GM13976 (cell line): ENCODE measurements at places on chromosomes 4 and X.

- DNase-seq, result no peak
These were observed 113.8 kb upstream of the ENPP6 start for GRCh38 chr4:184331268-184331995.

GRCh38 chr4:182585321-182585720 is 331.9 kb downstream of the DCTD start:
- no peak for DNase-seq

GRCh38 chr4:85790582-85790981 is 315.6 kb downstream of the ARHGAP24 start:
- DNase-seq, result no peak

DNA sequence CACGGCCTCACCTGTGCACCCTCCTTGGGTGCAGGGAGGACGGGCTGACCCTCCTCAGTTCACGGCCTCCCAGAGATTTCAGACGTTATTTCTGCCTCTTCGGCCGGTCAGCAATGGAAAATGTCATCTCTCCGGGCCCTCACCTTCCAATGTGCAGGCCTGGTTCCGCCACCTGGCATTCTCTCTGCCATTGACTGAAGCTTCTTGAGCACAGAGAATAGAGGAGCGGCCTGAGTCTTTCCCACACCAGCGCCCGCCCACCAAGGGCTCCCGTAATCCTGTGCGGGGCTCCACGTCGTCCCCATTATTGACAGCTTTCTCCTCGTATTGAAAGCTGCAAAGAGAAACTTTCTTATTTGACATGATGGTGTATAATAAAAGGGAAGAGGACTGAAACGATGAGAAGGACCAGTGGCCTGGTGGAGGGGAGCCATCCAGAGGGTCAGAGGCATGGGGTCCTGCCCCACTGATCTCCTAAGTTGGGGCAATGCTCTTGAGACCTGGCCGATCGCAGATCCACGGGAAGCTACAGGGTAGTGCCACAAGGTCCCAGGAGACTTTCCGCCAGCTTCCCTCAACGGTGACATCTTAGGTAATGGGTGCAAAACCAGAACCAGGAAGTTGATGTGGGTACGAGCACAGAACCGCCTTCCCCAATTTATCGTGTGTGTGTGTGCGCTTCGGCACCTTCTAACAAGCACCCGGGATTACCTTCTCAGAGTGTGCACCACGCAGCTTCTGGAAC is 20.6 kb downstream of the HTRA3 start:
- no peak for DNase-seq

GRCh38 chrX:103415068-103415467 is 38.7 kb downstream of the BEX3 start:
- no peak for DNase-seq

DNA sequence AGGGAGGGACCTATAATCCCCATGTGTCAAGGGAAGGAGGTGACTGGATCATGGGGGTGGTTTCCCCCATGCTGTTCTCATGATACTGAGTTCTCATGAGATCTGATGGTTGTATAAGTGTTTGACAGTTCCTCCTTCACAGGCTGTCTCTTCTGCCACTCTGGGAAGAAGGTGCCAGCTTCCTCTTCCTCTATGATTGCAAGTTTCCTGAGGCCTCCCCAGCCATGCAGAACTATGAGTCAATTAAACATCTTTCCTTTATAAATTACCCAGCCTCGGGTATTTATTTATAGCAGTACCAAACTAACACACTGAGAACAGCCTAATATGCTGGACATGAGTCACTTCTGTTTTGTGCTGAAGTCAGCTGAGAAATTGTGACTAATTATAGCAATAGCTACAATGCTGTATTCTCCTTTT is 656.9 kb upstream of the CPEB2 start:
- no peak for DNase-seq

- DNase-seq, result no peak
These were observed 212.3 kb downstream of the COX18 start for GRCh38 chr4:72857216-72857615.

GRCh38 chr4:89312066-89312465 is 4.5 kb upstream of the GPRIN3 start:
- no peak for DNase-seq

DNA sequence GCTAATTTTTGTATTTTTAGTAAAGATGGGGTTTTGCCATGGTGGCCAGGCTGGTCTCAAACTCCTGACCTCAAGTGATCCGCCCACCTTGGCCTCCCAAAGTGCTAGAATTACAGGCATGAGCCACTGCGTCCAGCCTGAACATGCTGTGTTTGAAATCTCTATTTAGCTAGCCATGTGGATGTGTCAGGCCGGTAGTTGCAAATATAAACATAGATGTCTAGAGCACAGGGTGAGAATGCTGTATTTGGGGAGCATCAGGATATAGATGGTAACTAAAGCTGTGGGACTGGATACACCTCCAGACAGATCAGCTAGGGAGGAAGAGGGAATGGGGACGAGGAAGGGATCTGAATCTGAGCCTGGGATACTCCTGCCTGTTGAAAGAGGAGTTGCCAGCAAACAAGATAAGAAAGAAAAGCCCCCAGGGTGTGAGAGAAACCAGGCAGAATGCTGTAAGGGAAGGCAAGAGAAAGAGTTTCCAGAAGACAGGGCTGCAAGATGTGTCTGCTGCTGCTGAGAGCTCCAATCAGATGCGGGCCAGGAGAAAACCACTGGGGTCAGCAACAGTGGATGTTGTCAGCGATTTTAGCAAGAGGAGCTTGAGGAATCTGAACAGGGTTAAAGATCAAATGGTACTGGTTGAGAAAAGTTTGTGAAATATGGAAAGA is 177.4 kb downstream of the PALLD start:
- no peak for DNase-seq

DNA sequence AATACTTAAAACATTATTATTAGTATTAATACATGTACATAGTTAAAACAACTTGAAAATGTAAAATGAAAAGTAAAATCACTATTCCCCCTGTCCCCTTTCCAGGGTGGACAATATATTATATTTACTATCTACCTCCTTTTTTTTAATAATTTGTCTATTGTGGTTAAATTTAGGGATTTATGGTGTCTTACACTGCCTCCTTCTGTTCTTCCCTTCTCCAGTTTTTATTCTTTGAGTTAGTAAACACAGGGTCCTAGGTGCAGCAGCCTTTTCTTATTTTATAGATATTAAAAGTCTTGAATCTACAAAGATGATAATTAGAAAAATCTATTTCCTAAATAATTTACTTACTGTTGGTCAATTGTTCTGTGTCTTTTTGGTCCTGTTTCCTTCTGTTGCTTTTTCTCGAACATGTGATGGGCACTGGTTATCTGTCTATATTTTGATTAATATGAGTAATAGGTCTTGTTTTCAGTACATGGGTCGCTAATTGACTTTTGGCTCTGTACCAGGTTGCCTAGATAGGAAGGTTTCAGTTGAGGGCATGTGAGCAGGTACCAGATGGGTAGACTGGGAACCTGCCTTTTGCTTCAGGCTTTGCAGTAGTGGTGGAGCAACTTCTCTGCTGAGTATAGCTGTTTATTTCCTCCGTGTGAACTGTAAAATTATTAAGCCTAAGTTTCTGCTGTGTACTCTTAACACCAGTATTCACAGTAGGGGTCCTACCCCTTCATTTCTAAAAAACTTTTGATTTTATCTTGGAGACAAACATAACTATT is 1.1 kb downstream of the NUDT9 start:
- peak; percentile 40 for DNase-seq

GRCh38 chr4:1839282-1839681 is 16.7 kb downstream of the LETM1 start:
- no peak for DNase-seq

GRCh38 chr4:5874811-5875449 is 18.0 kb downstream of the CRMP1 start:
- no peak for DNase-seq

- no peak for DNase-seq
These were observed 49.5 kb downstream of the PHEX start for GRCh38 chrX:22081475-22082092.

- no peak for DNase-seq
These were observed 13.0 kb upstream of the SLC16A2 start for GRCh38 chrX:74408304-74408703.

GRCh38 chrX:24019448-24019847 is 7.5 kb downstream of the KLHL15 start:
- no peak for DNase-seq

- DNase-seq, result no peak
These were observed 3.1 kb downstream of the PRKG2 start for GRCh38 chr4:81211956-81212355.
